ENCODE measurements at places on chromosomes 6 and 20.

GRCh38 chr6:12791371-12791770, 74.8 kb downstream of the PHACTR1 start:
- no peak for DNase-seq

DNA sequence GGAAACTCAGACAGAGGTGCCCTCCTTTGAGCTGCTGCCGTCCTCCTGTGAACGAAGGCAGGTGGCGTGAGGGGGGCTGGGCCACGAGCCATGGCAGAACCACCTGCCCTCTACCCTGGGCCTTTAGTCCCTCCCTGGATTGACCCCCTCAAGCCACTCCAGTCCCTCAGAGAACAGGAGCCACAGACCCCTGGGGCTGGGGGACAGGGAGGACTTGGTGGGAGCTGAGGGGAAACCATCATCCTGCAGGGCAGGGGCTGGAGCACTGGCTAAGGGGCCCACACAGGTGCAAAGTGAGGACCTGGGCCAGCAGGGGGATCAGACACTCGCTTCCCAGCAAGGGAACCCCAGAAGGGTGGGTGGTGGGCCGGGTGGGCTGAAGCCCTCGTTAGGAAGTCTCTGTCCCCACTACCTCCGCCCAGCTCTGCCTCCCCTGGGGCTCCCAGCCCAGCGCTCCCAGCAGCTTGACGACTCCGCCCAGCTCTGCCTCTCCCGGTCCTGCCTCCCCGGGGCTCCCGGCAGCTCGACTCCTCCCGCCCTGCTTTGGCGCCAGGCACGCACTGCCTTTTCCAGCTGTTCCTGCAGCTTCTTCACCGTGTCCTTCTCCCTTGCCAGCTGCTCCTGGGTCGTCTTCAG, 44.4 kb downstream of the DSTN start:
- DNase-seq: peak; percentile 51

DNA sequence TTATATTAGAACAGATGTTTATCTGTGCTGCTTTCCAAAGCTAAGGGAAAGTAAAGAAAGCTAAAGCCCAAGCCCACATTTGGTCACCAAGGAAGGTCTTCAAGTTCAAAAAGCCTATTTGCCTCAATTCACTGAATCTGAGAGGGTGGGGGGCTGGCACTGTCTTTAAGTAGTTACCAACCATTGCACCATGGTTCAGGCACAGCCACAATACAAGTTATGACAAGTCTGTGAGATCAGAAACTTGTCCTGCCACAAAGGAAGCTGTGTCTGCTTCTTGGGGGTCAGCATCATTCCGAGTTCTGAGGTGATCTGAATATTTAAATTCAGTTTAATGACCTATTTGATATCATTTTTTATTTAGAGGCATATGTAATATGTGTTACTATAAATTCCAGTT, 78.3 kb upstream of the OPRM1 start:
- DNase-seq: no peak

GRCh38 chr20:20744170-20744725, 31.8 kb upstream of the RALGAPA2 start:
- no peak for DNase-seq

DNA sequence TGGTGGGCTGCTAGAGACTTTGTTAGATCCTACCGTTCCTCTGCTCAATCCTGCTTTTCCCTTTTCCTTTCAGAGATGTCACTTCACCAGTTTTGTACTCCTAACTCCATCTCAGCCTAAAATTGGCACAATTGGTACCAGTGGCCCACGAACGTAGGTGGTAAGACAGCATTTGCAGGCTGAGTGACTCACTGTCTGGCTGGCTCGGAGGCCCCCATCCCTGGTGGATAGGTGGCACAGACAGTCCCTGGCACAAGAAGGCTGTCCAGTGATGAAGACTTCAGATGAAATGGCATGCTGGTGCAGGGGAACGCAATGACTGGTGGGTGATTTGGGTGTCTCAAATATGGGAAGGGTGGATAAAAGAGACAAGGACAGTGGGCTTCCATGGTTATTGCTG, 11.1 kb downstream of the HEBP2 start:
- DNase-seq: no peak

DNA sequence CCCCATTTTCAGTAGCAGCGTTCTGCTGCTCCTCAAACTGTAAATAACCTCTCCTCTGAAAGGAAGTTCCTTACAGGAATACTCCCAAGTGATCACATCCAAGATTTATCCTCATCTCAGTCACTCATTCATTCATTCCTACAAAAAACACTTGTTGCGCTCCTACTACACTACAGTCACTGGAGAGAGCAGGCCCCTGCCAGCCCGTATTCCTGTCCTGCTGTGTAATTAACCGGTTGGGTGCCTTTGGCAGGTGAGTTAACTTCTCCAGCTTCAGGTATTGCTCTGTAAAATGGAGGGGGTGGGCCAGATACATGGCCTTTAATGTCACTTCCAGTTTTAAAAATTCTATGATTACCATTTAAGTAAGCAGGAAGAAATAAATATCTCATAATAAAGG, 15.0 kb upstream of the ZBTB24 start:
- no peak for DNase-seq

- DNase-seq: no peak
Observed at GRCh38 chr20:57241363-57241991, 25.0 kb downstream of the BMP7 start.

- DNase-seq: peak; percentile 29
Observed at GRCh38 chr6:136927292-136927691, 5.2 kb downstream of the SLC35D3 start.

DNA sequence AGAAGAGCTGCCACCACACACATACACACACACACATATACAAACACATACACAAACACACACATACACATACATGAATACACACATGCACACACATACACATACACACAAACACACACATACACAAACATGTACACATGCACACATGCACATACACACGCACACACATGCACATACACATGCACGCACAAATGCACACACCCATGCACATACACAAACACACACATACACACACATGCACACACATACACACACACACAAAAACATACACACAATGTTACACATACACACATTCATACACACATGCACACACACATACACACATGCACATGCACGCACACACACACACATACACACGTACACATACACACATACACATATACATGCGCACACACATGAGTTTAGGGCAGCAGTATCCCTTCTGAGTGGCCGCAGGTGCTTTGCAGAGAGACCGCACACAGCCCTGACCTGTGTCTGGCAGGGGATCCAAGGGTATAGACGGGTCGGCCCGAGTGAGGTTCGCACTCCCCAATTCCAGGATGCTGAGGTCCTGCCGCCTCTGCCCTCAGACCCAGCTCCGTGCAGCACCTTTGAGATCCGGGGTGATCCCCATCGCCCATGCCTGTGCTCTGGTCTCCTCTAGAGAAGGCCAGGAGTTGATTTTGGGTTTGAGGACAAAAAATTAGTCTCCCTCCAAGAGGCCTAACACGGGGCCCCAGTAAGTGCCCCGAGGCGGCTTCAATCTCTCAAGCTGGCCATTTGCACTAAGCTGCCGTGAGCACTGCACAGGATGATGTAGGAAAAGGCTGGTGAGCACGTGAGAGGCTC, 56.8 kb downstream of the TMEM242 start:
- DNase-seq: no peak

GRCh38 chr20:20815711-20816455, 103.4 kb upstream of the RALGAPA2 start:
- DNase-seq: no peak

GRCh38 chr20:53676987-53677386, 83.3 kb upstream of the ZNF217 start:
- DNase-seq: no peak

GRCh38 chr6:159142531-159142930, 26.7 kb upstream of the FNDC1 start:
- no peak for DNase-seq

GRCh38 chr6:33205191-33206026, 954 bp downstream of the HSD17B8 start:
- peak; percentile 46 for DNase-seq

GRCh38 chr6:9197726-9198125, 762.4 kb upstream of the SLC35B3 start:
- DNase-seq: no peak

- no peak for DNase-seq
Observed at GRCh38 chr6:30198166-30199084, 14.8 kb downstream of the TRIM26 start.

DNA sequence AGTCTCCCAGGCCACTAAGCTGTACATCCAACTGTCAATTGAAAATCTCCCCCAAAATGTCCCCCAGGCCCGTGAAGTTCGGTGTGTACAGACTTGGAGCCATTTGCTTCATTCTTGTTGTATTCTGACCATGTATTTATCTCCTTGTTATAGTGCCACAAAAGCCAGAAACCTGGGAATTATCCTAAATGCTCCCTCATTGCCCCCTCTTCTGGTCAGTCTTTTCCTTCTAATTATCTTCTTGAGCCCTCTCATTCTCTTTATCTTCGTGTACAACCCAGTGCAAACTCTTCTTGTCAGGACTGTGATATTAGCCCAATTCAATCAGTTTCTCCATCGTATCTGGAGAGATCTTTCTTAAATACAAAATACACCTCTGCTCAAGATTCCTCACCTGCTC, 64.7 kb downstream of the RFX6 start:
- no peak for DNase-seq

DNA sequence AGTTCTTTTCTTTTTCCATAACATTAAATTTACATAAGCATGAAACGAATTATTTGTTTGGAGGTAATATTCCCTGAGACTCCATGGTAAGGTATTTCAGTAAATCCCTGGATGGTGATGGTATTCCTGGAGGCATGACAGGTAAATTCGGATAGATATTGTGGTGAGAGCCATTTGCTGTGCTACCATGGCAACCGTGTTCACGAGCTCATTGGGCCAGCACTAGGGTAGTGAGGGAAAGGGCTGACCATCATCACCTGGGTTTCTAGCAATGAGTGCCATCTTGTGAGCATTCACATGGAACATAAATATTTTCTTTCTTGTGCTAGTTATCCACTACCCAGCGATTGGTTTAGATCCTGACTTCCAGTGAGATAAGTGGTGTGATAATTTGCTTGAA, 51.9 kb upstream of the GNRH2 start:
- DNase-seq: no peak

- no peak for DNase-seq
Observed at GRCh38 chr6:104396077-104396476, 463.6 kb downstream of the HACE1 start.

GRCh38 chr6:3739311-3739897, 12.1 kb downstream of the PXDC1 start:
- DNase-seq: no peak

DNA sequence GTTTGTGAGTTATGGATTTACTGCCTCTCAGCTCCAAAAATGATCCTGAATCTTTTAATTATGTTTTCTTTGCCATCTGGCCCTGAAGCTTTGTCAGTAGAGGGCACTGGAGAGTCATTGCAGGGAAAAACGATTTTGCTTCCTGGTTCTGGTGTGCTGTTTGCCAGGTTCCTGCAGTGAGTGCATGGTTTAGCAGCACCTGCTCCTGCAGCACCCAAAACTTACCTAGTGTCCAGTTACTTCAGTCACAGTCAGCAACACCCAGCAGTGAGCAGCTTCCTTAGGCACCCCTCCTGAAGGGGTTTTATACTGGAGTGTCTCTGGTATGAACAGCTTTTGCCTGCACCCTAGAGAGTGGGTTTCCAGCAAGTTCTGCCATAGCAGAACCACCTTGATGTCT, 6.0 kb upstream of the TRIM26 start:
- peak; percentile 42 for DNase-seq

DNA sequence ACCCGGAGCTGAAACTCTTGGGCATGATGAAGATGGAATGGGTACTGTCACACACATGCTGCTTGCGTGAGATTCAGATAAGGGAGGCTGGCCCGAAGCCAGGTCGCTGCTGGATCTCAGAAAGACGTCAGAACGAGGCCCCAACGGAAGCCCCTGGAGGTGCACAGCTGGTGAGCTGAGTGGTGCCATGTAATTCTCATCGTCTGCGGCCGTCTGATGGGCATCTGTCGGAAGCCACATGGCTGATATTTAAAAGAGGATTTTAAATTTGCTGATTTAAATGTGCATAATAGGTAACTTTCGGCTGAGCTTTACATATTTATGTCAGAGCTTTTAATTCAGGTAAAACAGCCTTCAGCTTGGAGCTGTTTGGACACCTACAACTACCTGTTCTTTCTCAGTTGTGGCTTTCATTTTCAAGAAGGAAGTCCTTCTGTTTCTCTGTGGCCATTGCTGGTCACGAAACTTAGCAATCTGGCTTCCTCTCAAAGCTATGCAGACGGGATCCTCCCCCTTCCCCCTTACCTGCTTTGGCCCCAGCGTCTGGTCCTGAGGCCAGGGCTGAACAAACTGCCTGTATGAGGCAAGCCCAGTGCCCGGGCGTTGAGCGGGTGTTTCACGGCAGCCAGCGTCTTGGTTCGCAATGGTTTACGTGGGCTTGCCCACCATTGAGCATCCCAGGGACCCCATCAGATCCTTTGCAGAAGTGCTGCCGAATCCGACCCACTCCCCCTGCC, 9.2 kb downstream of the SLCO4A1 start:
- no peak for DNase-seq

DNA sequence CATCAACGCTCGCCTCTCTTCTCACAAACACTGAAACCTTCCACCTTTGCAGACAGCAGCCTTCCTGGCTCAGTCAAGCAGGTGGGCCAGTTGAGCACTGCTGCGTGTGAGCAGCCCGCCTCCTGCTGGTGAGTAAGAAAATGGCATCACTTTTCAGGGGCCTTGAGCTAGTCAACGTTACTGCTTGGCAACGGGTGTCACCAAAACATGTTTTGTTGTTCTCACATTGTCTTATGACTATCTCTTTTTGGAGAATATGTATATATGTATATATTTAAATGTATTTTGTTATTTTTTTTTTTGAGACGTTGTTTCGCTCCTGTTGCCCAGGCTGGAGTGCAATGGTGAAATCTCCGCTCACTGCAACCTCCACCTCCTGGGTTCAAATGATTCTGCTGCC, 97.0 kb upstream of the AGPAT4 start:
- peak; percentile 76 for DNase-seq

GRCh38 chr6:111721753-111722154, 116.1 kb upstream of the TRAF3IP2 start:
- peak; percentile 20 for DNase-seq

- peak; percentile 50 for DNase-seq
Observed at GRCh38 chr20:54345301-54345724, 130.1 kb upstream of the DOK5 start.

DNA sequence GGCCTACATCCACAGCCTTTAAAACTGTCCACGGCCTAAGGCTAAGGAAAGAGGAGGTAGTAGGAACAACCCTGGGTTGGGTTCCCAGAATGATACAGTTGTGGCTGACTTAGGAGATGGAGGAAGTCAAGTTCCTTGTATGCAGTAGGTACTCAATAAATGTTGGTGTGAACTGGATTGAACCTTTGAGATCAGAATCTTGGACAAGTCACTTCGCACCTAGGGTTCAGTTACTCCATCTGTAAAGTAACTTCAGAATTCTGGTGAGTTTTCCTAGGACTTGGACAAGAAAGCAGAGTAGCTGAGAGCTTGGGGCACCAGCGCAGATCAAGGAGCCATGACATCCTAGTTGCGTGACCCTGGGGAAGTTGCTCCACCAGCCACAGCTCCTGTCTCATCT, 9.1 kb downstream of the XKR7 start:
- DNase-seq: no peak

- DNase-seq: no peak
Observed at GRCh38 chr6:111342913-111343312, 140.1 kb downstream of the REV3L start.

- no peak for DNase-seq
Observed at GRCh38 chr20:16917636-16918035, 169.5 kb downstream of the OTOR start.

All from A549 (cell line).